Activated naive CD4-positive, alpha-beta T cell treated with Interleukin-2 at 50 U/mL for 16 hours (primary cell): ENCODE measurements at places on chromosomes 2 and 18.

- no peak for DNase-seq
Measured at GRCh38 chr2:43082111-43082894, 144.1 kb downstream of the ZFP36L2 start.

- no peak for DNase-seq
Measured at GRCh38 chr2:44135296-44135695, 33.4 kb upstream of the PPM1B start.

DNA sequence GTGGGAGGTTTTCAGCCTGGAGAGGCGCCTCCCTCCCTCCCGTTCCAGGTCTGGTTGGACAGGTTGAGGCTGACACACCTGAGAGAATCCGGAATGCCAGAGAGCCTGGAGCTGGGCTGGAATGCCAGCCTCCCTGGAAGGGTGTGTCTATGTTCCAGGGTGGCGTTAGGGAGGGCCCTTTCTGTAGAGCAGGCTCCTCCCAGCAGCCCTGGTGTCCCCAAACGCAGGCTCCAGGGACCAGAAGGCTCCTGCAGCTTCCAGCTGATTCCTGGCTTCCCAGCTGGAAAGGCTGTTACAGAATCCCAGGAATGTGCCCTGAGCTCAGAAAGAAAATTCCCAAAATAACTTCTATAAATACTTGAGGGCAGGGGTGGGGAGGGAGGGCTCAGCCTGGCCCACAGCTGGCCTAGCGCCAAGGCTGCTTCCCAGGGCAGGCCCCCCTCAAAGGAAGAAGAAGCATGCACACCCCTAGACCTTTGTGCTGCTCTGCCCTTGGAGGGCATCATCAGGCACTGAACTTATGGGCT lies 85.4 kb downstream of the STPG4 start:
- no peak for DNase-seq

- no peak for DNase-seq
Measured at GRCh38 chr2:104040771-104041170, 813.1 kb upstream of the POU3F3 start.

DNA sequence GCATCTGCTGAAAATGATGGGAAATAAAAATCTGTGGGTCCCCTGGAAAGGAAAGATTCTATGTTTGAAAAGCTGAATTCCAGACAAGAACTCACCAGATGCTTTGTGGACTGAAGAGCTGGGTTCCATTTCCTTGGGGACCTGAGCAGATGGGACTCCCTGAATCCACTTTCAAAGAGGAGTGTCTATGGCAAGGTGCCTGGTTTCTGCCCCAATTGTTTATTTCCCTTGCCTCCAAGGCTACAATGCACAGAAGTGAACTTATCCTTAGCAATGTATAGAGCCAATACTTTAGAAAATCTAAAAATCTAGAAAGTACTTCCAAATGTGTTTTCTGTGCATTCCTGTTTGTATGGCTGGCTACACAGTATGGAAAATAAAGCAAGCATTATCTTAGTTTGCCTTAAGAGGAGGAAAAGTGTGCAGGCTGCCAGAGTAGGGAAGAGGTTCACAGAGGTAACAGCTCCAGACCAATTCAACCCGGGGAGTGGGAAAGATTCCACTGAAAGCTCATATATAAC lies 420.5 kb downstream of the NRXN1 start:
- DNase-seq: no peak

- no peak for DNase-seq
Measured at GRCh38 chr2:239561446-239562001, 160.7 kb upstream of the HDAC4 start.
